ENCODE measurements at places on chromosomes 2 and 18.

DNA sequence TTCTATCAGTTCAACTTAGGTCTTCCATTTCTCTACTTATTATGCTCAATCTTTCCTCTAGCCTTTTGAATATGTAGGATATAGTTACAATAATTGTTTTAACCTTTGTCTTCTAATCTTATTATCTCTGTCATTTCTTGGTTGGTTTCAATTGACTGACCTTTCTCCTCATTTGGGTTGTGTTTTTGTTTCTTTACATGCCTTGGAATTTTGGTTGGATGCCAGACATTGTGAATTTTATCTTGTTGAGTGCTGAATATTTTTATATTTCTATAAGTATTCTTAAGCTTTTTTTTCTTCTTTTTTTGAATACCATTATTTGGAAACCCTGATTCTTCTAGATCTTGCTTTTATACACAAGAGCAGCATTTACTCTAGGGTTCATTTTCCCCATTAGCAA lies 30.7 kb upstream of the TMEM247 start:
- DNase-seq, result no peak

GRCh38 chr18:76167410-76167809 lies 327.6 kb downstream of the ZNF516 start:
- no peak for DNase-seq

DNA sequence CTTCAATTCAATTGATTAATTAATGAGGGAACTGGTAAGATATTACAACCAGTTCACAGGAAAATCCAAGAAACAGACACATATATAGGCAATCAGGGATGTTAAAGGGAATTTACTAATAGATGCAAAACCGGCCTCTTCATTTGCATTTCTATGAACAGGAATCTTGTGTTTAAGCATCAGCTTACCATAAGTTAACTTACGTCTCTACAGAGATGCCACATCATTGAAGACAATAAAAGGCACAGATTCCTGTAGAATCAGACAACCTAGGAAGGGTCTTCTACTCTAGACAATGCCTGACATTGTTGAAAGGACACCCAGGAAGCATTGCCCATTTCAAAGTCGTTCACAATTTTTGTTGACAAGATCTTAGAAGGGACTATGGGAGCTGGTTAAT lies 121.0 kb upstream of the STPG4 start:
- no peak for DNase-seq

DNA sequence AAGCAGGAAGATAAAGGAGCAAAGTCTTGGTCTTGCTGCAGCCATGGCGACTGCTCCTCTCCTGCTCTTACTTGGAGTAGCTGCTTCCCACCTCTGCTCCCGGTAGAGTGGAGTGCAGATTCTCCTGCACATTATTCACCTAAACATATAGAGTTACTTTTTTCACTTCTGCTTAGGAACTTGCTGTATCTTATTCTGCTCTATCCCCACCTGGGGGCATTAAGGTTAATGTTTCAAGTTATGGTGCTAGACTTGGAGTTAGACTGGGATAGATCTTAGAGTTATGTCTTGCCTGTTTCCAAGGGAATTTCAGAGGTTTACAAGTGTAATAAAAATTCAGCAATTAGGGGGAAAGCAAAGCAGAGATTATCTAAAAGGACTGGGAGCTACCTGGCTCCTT lies 144.2 kb downstream of the SETBP1 start:
- no peak for DNase-seq

DNA sequence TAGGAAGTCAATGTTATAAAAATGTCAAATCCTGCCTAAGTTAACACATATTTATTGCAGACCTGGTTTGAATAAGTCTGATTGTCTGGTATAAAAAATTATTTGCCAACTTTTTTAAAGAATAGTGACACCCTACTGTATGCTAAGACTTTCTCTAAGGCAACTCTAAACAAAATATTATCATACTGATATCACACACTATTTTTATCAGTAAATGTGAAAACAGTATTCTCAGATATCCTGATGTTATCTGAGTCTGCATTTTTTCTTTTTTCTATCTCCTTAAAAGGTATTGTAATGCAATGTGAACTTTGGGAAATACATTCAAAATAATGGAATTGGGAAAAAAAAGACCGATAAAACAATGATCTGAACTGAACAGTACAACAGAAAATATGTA lies 127.1 kb downstream of the DOCK10 start:
- DNase-seq, result no peak

DNA sequence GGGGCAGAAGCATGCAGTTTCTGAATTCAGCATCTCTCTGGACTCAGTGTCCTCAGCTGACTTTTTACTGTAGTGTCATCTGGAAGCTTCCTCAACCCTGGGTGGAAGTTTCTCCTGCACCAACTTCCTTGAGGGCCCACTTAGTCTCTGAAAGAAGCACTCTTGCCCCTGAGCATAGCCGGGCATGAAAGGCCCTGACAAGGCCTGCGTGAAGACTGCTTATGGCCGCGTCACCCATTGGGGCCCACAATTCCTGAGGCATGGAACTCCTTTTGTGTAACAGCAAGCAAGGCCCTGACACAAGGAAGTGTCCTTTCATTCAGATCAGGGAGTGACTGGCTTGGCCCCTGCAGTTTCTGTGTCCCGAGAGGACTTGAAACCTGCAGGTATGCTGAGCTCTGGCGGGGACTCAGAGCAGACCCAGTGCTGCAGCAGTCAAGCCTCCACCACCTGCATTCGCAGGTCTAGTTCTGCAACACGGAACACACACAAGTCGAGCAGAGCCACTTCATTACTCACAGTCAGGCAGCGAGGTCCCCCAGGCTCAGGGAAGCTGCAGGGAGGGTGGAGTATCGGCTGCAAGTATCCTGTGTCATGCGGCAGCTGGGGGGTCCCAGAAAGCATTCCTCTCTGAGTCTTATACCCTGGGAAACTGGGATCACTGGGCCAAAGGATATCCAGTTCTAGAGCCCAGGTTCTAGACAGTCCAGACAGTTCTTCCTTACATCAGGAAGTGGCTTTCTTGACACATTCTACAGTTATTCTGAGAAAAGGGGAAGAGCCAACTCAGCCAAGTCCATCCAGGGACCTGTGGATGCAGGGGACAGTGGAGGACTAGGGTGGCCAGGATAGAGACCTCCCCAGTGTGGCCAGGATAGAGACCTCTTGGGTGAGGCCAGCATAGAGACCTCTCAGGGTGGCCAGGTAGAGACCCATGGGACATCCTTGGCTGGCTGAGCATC lies 35.6 kb upstream of the PRLH start:
- no peak for DNase-seq

DNA sequence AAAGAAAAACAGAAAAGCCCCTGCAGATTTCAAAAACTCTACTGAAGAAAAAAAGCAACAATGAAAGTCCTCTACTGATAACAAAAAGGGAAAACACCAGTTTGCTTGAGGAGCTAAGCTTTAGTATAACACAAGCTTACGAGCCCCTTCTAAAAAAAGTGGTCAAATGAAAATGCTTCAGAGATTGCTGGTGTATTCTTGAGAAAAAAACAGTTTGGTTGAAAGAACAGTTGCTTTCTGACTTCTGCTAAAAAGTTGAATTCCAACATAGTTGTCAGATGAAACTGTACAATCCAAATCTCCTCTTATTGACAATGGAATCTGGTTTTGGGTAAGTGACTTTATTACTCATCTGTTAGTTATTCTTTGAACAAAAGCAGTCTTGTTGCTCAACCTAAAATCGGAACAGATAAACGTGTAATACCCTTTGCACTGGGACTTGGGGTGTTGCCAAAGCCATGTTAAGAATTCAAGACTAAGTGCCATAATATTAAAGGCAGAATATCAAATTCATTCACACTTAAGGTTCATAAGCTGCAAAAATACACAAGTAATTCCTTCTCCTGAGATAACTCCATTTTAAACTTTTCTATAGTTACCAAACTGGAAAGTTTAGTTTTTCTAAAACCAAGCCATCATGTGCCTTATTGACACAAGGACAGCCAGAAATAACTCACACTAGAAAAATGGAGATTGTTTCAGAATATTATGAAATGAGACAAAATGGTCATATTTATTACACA lies 45.3 kb upstream of the SPAG16 start:
- DNase-seq, result no peak

DNA sequence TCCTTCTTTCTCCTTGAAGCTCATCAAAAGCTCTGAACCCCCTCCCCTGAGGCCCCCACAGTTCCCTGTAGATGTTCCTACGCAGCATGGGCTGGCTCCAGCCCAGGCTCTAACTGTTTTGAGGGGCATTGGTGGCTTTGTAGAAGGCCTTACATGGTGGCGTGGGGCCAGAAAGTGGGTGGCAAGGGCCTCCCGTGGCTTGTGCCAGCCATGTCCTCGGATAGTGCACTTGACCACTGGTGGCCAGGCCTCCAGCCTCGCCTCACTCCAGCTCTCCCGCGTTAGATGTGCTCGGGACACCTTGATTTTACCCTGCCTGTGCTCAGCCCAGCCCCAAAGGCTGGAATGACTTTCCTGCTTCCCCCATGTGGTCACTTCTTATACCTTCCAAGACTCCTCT lies 92.9 kb downstream of the TWIST2 start:
- no peak for DNase-seq

DNA sequence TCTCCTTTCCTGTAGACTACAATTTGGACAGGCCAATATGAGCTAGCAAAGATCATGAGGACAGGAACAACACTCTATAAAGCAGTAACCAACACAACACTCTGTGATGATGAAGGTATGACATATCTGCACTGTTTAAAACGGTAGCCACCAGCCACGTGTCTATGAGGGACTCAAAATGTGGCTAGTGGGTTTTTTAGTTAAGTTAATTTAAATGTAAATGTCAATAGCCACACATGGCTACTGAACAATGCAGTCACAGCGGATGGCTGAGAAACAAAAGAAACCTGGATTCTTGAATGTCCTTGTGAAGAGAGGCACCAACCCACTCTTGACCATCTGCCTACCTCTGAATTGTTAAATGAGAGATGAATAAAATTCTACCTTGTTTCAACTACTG lies 33.9 kb downstream of the FANCL start:
- no peak for DNase-seq

DNA sequence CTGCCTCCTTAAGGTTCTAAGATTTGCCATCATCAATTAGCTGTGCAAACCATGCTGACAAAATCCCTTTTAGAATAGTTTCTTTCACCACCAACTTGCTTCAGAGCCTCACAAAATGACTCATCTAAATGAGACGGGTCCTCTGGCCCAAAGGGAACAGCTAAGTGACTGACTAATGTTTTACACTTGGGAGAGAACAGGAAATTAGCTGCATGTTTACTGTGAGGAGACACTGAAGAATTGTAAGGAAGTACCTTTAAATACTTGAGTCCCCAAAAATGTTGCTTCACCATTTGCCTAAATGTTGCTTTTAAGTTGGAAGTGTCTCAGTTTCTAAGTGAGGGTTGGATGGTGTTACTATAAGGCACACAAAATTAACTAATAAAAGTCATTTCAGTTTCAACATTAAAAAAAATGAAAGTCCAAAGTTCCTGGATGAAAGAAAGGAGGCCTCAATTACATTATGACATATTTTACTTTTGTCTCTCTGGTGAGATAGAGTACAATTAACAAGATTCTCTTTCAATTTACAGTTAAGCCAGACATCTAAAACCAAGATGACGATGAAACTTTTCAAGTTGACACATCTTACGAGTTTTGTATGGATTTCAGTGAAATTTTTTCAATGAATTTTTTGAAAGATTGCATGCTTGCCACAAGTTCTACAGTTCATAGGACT lies 229.1 kb upstream of the FN1 start:
- no peak for DNase-seq
